Stimulated activated CD4-positive, alpha-beta T cell treated with anti-CD3 and anti-CD28 coated beads, Interleukin-1b, Interleukin-23, amount 100 ng/mL, for 1 hour (primary cell): ENCODE measurements at places on chromosomes 12 and 14.

- no peak for DNase-seq
These were observed 35.4 kb downstream of the TNFAIP2 start for GRCh38 chr14:103158688-103159087.

GRCh38 chr14:61188196-61188595 lies 92.9 kb downstream of the TMEM30B start:
- no peak for DNase-seq

- no peak for DNase-seq
These were observed 102.2 kb downstream of the TMX1 start for GRCh38 chr14:51342226-51342625.

DNA sequence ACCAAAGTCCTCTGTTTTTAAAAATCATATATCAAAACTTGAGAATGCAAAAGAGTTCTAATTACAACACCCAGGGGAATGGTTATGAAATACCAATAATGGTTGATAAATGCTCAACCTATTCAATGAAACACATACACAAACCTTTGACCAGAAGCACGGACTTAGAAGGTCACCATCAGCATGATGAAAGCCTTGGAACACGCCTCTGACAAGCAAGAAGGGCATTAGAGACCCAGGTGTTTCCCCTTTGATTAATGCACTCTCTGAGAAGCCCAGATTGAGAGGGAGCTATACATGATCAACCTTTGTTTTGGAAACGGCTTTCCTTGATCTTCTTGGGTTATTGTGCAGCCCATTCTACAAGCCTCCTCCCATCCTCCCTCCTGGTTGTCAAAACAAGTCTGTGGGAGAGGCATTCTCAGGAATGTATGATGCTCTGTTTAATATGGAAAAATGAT lies 69.0 kb downstream of the ZFP36L1 start:
- no peak for DNase-seq

DNA sequence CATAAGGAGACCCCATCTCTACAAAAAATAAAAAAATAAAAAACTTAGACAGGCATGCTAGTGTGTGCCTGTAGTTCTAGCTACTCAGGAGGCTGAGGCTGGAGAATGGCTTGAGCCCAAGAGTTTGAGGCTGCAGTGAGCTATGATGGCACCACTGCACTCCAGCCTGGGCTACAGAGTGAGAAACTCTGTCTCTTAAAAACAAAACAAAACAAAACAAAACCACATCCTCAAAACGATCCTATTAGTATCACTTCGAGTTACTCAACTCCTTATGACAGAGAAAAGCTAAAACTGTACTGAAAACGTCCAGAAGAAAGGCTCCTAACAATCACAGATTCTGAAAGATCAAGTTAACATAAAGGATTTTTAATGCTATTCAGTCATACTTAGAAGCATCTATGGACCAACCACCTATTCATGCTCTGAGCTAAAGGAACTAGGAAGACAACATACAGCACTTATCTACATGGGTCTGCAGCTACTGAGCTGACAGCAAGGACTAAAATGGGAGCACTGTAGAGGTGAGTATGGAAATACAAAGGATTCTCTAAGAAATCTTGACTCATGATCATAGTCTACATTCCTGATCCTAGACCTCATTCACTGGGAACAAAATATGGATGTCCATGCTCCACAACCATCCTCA lies 75.3 kb upstream of the DUSP6 start:
- DNase-seq = no peak

DNA sequence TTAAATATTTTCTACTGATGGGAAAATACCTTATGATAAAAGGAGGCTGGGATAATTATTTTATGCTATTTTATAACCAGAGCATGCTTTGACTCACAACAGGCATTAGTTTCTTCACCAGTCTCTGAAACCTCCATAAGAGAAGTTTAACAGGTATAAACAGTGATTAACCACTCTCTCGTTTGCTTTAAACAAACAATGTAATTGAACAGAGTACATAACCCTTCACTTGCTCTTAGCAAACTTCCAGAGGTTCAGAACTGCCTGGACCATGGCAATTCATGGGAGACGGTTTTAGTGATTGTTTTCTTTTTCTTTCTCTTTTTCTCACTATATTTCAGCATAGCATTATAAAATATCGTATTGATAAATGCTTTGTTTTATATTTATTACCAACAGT lies 35.3 kb downstream of the CFAP251 start:
- DNase-seq = no peak

GRCh38 chr14:88478931-88479330 lies 75.9 kb downstream of the PTPN21 start:
- no peak for DNase-seq

DNA sequence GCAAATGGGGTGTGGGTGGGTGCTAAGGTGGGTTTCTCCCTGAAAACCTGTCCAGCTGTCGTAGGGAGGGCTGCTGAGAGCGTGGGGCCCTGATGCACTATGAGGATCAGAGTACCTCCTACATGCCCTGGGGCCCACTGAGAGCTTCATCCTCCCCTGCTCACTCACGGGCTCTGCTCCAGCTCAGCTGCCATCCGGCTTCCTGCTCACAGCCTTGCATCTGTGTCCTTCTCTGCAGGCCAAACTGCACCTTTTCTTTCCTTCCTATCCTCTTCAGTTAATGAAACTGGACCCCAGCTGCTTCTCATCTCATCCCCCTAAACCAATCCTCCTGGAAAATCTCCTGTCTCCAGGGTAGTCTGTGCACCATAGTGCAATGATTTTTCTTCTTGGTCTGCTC lies 22.2 kb upstream of the GPRC5D start:
- no peak for DNase-seq

DNA sequence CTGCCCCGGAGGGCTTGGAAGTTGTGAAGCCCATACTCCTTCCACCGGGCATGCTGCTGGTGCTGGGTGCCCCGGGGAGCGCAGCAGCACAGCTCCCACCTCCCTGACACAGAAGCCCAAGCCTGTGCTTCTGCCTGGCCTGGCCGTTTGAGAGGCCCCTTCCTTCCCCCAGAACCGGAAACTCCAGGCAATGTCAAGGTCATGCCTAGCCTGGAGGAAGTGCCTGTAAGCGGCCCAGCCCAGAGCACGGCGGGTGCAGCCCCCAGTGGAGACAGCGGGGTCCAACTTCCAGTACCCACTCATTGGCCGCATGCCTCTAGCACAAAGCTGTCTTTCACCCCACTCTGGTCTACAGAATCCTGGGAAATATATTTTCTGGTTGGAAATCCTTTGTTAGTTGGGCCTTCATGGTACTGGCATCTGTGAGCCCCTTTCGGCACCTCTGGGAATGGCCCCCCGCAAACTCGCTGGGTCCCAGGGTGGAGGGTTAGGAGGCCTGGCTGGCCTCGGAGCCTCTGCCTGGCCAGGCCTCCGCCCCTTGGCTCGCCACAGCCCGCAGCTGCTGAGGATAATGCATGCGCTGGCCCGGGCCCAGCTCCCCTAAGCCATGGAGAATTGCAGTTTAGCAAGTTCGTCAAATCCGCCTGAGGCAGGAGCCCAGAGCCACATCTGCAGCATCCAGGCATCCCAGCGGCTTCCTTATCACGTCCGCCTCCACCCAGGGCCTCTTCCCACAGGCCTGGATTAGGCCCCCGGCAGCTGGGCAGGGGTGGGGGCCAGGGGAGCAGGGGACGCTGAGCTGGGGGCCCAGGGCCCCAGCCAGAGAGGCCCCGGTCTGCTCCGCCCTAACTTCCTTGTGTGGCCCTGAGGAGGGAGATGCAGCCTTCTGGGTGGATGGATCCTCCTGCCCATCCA lies 48.9 kb upstream of the DLK1 start:
- no peak for DNase-seq

GRCh38 chr12:88627501-88627900 lies 47.2 kb upstream of the KITLG start:
- DNase-seq = no peak

GRCh38 chr12:20174528-20175175 lies 193.7 kb upstream of the PDE3A start:
- no peak for DNase-seq

DNA sequence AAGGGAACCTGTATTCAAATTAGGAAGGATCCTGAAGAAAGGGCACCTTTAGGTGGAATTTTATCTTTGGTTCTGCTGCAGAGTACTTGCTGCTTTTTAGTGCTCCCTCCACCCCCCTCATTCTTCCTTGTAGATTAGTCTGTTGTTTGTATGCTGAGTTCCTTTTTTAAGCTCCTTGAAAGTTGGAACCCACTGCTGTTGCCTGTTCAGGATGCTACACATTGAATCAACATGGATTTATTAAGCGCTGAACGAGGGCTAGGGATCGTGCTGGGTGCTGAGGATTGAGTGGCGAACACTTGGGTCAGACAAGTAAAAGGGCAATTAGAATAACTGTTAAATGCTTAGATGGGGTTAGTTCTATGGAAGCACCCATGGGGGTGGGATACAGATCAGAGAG lies 884 bp upstream of the AMN1 start:
- DNase-seq = no peak

DNA sequence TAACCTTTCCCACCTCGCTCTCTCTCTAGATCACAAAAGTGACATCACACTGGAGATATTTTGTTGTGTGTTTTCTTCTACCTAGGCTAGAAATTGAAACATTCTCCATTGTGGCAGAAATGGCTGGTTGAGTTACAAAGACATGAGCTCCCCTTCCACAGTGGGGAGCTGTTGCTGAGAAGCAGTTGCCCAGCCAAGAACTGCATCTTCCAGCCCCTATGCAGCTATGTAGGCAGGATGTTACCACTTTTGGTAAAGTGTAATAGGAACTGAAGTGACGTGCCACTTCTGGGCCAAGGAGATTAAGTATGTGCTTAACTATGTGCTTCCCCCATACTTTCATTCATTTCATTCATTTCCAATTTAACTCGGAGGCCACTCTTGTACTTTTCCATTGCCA lies 138.7 kb upstream of the E2F7 start:
- DNase-seq = no peak

DNA sequence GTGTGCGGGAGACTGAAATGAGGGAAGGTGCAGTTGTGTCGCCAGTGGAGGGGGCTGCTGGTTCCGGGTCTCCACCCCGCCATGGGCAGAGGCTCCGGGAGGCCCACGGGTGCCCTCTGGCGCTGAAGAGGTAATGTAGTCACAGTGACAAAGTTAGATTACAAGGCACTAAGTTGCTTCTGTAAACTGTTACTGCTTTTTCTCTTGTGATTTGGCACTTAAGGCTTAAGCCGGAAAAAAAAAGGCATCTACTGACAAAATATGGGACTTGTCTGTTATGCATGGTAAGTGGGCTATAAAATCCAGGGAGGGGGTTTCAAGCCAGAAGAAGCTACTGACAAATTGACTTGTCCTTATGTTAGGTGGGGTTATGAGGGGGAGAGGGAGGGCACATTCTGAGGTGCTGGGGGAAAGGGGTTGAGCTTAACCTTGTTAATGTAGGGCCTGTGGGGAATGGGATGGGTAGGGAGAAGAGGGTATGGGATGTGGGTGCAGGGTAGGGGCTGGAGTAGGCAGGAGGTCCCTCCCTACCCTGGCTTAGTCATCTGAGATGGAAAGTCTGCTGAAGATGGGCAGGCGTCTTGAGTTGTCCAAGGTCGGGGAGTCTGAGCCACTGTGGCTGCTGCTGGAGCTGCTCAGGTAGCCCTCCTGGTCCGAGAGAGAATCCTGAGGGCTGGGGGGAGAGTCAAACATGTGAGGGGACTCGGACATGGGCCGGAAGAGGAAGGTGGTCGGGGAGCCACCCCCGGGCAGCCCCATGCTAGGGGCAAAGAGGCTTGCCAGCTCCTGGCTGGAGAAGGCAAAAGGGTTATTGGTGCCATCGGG lies 3.7 kb downstream of the ZFP36L1 start:
- DNase-seq = peak; percentile 72

DNA sequence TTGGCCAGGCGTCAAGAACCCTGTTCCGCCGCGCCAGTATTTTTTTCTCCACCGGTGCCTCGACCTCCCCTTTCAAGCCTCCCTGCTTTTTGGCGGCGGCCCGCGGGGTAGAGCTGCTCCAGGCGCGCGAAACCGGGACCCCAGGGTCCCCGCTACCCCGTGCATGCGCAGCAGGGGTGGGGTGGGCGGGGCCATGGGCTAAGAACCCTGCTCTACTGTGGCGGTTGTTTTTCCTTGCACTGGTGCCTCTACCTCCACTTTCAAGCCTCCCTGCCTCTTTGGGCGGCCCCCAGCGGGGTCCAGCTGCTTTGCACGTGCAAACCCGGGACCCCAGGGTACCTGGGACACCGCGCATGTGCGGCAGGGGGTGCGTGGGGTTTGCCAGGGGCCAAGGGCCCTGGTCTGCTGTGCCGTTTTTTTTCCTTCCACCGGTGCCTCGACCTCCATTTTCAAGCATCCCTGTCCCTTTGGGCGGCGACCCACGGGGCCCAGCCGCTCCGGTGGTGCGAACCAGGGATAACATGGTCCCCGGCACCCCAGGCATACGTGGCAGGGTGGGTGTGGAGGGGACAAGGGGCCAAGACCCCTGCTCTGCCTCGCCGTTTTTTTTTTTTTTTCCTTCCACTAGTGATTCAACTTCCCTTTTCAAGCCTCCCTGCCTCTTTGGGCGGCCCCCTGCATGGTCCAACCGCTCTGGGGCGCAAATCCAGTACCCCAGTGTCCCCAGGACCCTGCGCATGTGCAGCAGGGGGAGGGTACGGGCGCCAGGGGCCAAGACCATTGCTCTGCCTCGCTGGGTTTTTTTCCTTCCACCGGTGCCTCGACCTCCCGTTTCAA lies 326.8 kb downstream of the ALG10 start:
- no peak for DNase-seq

- DNase-seq = no peak
These were observed 183.1 kb downstream of the CAND1 start for GRCh38 chr12:67452119-67452805.

GRCh38 chr12:3236345-3237187 lies 159.4 kb downstream of the TSPAN9 start:
- no peak for DNase-seq

GRCh38 chr14:98580131-98580678 lies 691.8 kb downstream of the BCL11B start:
- DNase-seq = no peak

DNA sequence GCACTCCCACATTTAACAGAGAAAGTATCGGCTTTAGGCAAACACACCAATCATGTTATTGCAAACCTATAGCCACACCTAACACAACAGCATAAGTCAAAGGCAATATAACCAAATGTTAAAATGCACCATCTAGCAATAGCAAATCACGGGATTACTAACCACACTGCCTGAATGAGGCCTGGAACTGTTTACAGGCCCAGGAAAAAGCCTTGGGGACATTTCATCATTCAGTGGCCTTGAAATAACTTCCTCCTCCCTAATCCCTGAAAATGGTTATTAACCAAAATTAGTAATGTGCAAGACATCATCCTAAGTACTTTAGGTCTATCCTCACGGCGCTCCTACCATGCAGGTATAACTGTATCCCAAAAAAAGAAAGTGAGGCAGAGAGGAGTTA lies 2.3 kb downstream of the GALC start:
- DNase-seq = no peak
